Stimulated activated CD4-positive, alpha-beta T cell treated with anti-CD3 and anti-CD28 coated beads, TNF-alpha, amount 100 ng/mL, for 1 hour (primary cell): ENCODE measurements at places on chromosomes 3 and 15.
A peak's percentile ranks its signal among the peaks of the same experiment; 100 is the strongest.

- no peak for DNase-seq
These were observed 26.4 kb upstream of the FAM107A start for GRCh38 chr3:58603606-58604005.

DNA sequence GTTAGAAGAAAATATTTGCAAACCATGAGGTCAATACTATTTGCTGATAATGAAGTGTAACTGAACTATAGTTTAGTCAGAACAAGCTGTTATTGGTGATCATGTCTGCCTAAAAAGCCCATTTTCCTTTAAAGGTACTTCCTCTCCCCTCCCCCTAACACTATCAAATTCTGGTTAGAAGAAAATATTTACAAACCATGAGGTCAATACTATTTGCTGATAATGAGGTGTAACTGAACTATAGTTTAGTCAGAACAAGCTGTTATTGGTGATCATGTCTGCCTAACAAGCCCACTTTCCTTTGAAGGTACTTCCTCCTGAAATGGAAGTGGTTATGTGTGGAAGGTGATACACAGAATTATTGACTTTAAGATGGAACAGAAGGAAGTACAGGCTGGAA, 46.9 kb downstream of the PROS1 start:
- DNase-seq: no peak

GRCh38 chr15:101534376-101534970, 45.0 kb upstream of the PCSK6 start:
- no peak for DNase-seq

DNA sequence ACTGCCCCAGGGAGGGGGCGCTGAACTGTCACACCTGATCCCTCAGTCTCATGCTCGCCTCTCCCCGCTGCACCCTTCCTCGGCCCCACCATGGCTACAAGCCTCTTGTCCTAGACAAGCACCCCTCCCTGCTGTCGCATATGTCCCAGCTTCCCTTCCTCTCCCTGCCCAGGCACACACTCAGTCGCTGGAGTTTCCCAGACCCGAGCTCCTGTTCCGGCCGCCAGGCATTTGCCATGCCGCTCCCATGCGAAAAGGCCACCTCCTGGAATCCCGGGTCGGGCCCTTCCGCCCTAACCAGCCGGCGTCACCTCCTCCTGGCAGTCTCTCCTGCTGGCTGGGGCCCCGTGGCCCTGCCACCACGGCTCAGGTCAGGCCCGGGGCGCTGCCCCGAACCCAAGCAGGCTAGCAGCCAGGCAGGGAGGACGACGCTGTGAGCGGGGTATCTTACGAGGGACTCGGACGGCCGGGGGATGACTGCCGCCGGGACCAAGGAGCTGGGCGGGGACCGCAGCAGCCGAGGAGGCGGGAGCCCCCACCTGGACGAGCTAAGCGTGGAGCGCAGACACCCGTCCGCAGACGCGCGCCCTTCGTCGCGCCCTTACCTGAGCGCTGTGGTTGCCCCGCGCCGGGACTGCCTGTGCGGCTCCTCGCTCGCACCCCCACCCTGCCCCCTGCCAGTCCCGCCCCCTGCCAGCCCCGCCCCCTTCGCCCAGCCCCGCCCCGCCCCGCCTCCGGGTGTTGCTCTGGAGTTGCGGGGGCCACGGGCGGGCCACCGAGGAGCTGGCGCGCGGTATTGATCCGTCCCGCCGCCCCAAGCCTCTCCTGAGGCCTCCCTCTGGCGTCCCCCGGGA, at the start of gene ALS2CL:
Gene ALS2CL (minus strand): TSS at position 642 of the 854 bp plus-strand sequence. CDS start 4,239 bp downstream, outside the sequence.
- peak; percentile 56 for DNase-seq

DNA sequence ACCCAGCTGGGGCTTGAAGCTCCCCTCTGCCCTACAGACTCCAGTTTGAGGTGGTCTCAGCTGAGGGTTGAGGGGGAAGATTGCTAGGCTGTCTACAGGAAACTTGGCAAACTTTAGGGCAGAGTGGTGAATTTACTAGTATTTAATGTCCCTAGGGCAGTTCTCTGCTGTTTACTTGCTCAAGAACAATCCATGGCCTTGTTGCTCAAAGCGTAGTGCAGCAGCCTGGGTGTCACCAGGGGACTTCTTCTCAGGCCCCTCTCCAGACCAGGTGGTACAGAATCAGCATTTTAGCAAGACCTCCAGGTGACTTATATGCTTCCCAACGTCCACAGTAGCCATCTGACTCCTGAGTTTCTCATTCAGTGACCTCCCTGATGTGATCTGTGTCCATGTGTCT, 188.9 kb downstream of the NR1D2 start:
- no peak for DNase-seq
